ENCODE measurements at places on chromosomes 12 and 14.
A peak's percentile ranks its signal among the peaks of the same experiment; 100 is the strongest.

DNA sequence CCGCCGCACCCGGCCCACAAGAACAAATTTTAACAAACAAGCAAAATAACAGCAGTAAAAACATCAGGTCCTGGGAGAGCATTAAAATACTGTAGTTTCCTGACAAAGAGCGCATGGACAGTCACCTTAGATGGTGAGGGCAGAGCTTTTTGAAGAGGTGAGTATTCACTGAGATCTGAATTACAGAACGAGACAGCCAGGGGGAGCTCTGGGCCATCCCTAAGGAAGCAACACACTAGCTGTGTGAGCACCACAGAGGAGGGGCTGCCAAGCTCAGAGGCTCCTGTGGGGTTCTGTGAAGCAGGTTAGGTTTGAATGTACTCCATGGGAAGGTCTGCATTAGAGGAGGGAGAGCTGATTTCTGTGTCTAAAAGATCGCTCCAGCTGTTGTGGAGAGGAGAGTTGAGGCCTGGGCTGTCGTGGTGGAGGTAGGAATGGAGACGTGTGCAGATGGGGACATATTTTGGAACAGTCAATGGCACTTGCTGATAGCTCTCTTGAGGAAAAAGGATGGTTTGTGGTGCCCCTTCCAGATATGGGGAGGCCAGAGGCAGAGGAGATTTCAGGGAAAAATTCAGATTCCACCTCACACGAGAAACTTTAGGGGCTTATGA, 72.9 kb downstream of the TRAFD1 start:
- no peak for DNase-seq

- no peak for DNase-seq
Measured at GRCh38 chr14:24051789-24052655, at the start of gene CARMIL3. CARMIL3 (plus strand) TSS chr14:24052009; CDS start chr14:24052154, 145 bp downstream.

GRCh38 chr12:95323212-95323611, 105.6 kb downstream of the VEZT start:
- DNase-seq, result no peak

DNA sequence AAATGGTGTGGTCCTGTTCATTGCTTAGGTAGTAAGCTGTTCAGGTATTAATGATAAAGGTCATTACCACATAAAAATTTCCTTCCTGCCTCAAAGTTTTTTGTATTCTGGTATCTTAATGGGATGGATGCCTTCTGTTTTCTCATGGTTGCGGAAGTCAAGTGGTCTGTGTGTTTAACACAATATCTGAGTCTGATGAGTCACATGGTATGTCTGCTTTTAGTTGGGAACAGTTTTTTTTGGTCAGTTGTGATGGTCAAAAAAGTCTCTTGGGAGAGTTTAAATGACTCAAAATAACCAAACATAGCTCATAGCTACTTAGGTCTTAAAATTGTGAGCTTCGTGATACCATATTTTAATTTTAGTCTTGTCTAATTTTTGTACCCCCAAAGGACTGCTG, 40.7 kb downstream of the STK38L start:
- no peak for DNase-seq

DNA sequence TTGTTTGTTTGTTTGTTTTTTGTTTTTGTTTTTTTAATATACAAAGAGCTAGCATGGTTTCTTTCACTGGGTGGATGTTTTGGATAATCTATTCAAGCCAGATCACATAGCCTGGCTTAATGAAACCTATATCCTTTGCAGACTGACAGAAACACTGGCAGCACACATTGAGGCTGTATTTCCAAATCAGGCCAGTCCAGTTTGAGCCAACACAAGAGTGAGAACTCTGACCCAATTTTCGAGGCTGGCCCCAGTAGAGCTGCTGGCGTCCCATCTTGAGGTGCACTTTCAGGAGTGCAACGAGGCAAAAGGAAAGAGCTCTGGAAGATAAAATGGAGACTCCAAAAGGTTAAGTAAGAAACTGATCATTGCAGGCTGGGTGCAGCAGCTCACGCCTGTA, 43.9 kb upstream of the ACTN1 start:
- DNase-seq, result no peak

- DNase-seq, result no peak
Measured at GRCh38 chr12:94982456-94982855, 21.0 kb downstream of the NDUFA12 start.

DNA sequence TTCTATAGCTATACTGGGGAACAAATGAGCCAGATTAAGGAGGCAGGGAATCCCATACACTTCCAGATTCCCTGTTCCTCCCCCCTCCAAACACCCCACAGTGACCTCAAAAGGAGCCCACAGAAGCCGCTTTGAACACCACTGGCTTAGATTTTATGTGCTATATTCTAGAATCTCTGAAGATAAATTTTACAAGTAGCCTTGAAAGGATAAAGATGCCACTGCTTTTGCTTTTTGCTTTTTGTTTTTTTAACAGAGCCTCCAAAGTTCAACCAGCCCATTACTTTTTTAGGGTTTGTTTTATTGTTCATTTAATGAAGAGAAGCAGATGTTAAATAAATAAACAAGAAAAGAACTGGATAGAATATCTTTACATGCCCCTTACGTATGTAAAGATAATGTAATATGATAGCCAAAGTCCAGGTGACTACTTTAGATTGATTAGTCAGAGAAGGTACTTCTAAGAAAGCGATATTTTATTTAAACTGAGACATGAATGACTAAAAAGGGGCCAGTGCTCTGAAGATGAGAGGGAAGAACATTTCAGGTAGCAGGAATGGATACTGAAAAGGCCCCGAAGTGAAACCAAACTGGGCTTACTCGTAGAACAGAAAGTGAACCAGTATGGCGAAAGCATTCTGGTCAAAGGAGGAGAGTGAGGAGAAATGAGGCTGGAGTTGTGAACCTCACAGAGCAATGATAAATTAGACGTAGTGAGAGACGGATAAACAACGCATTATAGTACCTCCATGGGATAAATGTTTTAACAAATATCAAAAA, 44.6 kb downstream of the DUSP6 start:
- no peak for DNase-seq

DNA sequence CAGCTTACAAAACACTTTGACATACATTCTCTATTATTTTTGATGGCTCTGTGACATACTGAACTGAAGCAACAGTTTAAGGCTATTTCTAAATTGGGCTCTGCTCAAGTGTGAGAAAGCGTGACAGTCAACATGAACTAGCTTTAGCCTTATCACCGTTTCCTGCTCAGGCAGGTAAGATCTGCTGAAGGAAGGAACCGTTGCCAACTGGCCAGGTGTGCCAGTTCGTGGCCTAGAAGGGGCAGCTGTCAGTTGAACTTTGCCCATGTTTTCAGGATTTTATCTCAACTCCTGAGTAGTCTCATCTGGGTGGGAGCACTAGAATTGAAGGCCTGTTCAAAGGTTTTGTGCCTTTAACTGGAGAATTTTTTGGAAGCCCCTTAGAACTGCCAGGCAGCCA, 79.5 kb downstream of the ETV6 start:
- DNase-seq, result no peak

GRCh38 chr12:96134200-96134599, 60.0 kb upstream of the ELK3 start:
- DNase-seq, result no peak

GRCh38 chr12:45729233-45730083, at the start of gene ARID2:
ARID2 (plus strand) TSS chr12:45729706; CDS start chr12:45729837, 131 bp downstream.
- DNase-seq, result peak; percentile 24
